Activated CD4-positive, CD25-positive, alpha-beta regulatory T cell (primary cell): ENCODE measurements at places on chromosomes 12 and 14.

- no peak for DNase-seq
These were observed 378.8 kb downstream of the ALG10 start for GRCh38 chr12:34400986-34401658.

DNA sequence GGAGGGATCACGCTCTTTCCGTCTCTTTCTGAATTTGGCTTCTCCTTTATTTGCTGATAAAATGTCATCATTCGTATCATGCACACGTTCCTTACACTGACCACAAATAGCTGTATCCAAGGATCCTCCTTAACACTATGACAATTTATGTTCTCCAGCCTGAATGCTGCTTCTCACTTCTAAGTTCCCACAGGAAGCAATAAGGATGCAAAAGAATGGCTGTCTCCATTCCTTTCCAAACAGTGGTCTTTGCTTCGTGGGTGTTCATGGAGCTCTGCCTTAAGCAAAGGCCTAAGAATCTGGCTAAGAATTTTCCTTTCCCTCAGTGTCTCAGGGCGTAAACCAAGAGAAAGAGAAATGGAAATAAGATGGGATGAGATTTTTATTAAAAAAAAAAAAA is 200.2 kb downstream of the ITPR2 start:
- DNase-seq = no peak

DNA sequence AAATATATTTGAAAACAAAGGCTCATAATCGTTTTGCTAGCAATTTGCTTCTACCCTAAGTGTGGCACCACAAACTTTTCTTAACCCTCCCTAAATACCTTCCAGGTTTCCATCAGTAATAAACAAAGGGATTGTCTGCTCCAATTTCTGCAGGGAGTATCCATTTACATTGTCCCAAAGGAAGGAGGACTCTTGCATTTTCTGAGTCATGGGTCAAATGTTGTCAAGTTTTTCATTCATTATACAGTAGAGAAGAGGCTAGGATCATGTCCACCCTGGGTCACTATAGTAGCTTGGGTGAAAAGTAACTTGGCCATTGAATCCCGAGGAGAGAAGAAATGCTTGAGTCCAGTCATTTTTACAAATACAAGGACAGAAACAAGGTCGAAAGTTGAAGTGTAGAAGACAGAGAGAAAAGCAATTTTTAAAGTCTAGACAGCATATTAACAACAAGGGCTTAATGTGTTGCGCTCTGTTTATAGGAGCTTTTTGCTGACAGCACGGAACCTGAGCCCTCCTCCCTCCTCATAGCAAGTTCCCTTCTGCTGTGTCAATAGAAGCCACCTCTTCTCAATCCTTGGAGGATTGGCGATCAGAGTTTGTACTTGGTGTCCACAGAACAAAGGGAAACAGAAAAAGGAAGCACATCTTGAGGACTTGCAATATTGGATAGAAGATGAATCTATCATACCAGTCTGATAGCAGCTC is 53.1 kb downstream of the TMEM30B start:
- no peak for DNase-seq

- DNase-seq = no peak
These were observed 14.4 kb upstream of the OR6C65 start for GRCh38 chr12:55385891-55386290.

GRCh38 chr12:73452672-73453469 is 1084.8 kb upstream of the ATXN7L3B start:
- no peak for DNase-seq

DNA sequence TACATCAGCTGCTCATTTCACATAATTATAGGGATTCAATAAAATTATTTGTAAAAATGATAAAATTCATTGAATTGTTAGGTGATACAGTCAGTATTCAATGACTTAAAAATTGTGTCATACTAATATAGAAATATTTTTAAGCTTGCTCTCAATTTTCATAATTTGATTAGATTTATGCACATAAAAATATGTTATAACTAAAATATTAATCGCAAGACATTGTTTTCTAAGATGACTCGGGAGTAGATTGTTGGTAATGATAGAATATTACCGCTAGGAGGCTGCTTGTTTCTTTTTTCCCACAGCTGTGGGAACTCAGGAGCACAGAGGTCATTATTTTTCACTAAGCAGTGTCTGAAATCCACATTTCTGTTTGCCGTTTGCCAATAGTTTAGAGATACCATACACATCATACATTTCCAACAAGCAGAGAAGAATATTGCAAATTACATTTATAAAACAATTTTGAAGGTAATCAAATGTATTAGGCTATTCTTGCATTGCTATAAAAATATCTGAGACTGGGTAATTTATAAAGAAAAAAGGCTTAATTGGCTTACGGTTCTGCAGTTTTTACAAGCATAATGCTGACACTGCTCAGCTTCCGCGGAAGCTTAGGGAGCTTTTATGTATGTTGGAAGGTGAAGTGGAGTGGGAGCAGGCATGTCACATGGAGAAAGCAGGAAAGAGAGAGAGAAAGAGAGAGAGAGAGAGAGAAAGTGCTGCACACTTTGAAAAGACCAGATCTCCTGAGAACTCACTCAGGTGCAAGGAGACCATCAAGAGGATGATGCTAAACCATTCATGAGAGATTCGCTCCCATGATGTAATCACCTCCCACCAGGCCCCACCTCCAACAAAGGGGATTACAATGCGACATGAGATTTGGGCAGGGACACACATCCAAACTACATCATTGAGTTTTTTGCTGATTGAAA is 9.2 kb downstream of the CD69 start:
- no peak for DNase-seq

DNA sequence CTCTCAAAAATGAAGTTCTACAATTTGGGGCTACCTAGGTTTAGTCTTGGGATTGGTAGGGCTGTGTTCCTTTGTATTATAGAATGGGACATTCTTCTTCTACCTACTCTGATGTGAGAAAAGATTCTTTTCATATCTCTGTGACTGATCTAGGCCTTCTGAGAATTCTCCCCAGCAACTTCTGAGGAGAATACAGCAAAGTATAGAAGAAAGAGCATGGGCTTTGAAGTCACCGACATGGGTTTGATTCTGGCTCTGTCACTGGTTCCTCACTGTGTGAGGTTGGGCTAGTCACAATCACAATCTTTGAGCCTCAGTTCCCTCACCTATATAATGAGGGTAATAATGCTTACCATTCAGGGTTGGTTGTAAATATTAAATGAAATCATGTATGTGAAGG is 5.0 kb downstream of the ATN1 start:
- no peak for DNase-seq

DNA sequence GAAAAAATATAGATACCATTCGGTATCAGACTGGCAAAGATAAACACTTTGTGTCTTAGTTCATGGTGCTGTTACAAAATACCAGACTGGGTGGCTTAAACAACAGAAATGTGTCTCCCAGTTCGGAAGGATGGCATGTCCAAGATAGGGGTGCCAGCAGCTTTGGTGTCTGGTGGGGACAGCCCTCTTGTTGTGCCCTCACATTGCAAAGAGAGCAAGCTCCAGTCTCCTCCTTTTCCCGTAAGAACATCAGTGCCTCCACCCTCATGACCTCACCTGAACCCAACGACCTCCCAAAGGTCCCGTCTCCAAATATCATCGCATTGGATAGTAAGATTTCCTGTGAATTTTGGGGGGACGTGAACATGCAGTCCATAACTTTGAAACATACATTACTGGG is 12.4 kb downstream of the ZBTB42 start:
- DNase-seq = no peak

- no peak for DNase-seq
These were observed 1.3 kb upstream of the OR4M1 start for GRCh38 chr14:19771895-19772430.

- DNase-seq = no peak
These were observed 444.8 kb downstream of the RGS6 start for GRCh38 chr14:72377016-72377415.

GRCh38 chr14:85239791-85240190 is 290.2 kb upstream of the FLRT2 start:
- DNase-seq = no peak

GRCh38 chr12:124376435-124376834 is 81.5 kb downstream of the RFLNA start:
- no peak for DNase-seq

DNA sequence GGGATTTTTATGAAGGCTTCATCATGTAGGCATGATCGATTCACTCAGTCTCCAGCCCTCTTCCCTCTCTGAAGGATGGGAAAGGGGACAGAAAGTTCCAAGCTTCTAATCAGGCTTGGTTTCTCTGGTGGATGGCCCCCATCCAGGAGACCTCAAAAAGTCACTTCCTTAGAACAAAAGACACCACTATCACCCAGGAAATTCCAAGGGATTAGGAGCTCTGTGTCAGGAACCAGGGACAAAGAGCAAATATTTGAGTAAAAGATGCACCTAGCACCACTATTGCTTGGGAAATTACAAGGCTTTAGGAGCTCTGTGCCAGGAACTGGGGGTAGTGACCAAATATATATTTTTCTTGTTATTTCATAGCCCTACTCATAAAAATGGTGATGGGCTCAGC is 33.6 kb upstream of the TMX1 start:
- no peak for DNase-seq

- no peak for DNase-seq
These were observed 2.3 kb downstream of the SETD1B start for GRCh38 chr12:121806009-121806545.

DNA sequence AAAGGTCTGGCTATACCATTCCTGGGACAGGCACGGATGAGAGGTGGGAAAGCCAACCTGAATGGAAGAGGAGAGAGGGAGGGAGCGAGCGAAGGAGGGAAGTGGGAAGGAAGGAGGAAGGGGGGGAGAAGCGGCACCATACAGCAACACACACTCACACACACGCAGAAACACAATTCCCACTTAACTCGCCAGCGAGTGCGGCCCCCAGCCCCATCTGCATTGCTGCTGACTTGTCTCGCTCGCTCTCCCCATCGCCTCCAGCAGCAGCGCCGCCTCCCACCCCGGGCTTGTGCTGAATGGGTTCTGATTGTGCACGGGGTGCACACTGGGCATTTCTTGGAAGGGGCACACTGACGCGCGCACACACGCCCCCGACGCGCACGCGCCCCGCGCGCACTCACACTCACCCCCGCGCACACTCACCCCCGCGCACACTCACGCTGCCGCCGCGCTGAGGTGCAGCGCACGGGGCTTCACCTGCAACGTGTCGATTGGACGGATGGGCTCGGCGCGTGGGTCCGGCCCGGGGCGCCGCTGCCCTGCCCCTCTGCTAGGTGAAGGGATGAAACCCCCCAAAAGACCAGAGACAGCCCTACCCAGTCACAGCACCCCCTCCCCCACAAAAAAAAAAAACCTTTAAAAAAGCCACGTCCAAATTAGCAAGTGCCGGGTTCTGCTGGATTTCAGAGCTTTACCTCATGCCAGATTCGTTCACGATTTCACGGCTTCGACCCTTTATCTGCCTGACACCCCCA is 685 bp downstream of the GRIN2B start:
- DNase-seq = no peak

DNA sequence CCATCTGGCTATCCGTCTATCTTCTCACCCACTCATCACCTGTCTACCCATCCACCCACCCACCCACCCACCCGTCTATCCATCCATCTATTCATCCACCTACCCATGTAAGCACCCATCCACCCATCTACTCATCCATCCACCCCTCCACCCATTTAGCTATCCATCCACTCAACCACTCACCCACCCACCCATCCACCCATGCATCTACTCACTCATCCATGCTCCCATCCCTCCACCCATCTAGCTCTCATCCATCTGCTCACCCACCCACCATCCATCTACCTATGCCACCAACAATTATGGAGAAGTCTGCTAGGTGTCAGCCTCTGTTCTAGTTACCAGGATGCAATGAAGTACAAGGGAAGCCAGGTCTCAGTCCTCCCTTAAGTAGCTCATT is 11.1 kb downstream of the TNFAIP2 start:
- no peak for DNase-seq

DNA sequence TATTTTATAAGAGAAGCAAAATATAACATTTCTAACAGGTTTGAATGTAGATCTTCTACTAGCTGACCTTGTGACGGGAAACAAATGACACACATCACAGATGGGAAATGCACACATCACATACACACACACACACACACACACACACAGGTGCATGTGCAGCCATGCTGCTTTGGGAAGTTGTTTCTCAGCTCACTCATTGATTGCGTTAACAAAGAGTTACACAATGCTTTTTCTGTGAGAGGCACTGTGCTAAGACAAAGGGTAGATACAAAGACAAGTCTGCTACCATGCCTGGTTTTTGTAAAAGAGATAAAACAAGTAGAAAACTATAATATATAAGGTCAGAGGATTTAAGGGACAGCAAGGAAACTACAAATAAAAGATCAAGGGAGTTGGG is 1.3 kb upstream of the NR1H4 start:
- DNase-seq = no peak

GRCh38 chr12:50991291-50991690 is 34.9 kb downstream of the SLC11A2 start:
- DNase-seq = no peak

GRCh38 chr12:114319422-114319821 is 86.5 kb downstream of the TBX5 start:
- no peak for DNase-seq

DNA sequence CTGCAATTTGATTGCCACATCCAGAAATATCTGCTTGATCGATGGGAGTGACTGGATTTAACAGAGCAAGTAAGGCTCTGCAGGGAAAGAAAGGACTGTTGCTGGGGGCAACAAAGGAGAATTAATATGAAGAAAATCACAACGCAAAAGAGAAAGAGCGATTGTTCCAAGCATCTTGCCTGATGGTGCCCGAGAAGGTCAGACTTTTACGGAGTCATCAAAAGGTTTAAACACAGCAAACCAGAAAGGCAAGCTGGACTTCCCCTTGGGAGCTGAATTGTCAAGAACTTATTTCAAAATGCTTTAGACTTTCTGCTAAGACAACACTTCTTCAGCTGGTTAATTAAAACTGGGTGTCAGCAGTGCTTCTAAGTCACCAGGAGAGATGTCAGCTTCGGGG is 791.5 kb downstream of the MED13L start:
- no peak for DNase-seq

GRCh38 chr14:24337144-24337823 is 2.4 kb upstream of the ADCY4 start:
- no peak for DNase-seq

GRCh38 chr14:72830786-72831594 is 62.9 kb downstream of the DPF3 start:
- no peak for DNase-seq

GRCh38 chr14:105483300-105484068 is 3.2 kb upstream of the CRIP1 start:
- DNase-seq = no peak

DNA sequence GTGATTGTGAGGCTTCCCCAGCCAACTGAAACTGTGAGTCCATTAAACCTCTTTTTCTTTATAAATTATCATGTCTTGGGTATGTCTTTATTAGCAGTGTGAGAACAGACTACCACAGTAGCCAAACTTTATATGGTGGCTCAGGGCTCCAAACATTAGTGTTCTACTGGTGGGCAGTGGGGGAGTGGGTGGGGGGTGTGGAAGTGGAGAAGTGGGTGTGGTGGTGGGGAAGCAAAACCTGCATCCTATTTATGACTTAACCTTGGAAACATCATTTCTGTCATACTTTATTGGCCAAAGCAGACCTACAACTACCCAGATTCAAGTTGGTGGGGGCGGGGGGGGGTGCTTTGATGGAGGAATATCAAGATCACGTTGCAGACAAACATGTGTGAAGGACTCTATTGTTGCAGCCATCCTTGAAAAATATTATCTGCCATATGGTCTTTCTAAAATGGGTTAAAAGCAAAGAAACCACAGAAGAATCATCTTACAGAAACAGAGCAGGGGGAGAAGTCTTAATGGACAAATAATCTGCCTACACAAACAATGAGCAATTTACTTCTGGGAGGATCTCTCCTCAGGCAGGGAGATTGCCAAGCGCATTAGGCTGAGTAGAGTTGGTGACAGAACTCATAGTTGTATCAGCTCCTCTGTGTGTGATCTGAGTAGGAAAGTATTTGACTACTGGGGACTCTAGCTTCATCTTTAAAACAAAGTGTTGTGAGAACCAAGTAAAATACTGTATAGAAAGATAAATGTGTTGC is 1.4 kb upstream of the PWP1 start:
- DNase-seq = no peak
